HepG2 (cell line): ENCODE measurements at places on chromosomes 4 and X.

GRCh38 chr4:149896432-149896831 lies 80.8 kb upstream of the IQCM start:
- DNase-seq = no peak

GRCh38 chr4:53905941-53906377 lies 158.4 kb downstream of the CHIC2 start:
- peak; percentile 36 for DNase-seq

GRCh38 chr4:179601671-179602070 lies 2159.4 kb upstream of the AGA start:
- DNase-seq = no peak

- DNase-seq = peak; percentile 14
Measured at GRCh38 chrX:151151665-151152267, 24.6 kb upstream of the GPR50 start.

DNA sequence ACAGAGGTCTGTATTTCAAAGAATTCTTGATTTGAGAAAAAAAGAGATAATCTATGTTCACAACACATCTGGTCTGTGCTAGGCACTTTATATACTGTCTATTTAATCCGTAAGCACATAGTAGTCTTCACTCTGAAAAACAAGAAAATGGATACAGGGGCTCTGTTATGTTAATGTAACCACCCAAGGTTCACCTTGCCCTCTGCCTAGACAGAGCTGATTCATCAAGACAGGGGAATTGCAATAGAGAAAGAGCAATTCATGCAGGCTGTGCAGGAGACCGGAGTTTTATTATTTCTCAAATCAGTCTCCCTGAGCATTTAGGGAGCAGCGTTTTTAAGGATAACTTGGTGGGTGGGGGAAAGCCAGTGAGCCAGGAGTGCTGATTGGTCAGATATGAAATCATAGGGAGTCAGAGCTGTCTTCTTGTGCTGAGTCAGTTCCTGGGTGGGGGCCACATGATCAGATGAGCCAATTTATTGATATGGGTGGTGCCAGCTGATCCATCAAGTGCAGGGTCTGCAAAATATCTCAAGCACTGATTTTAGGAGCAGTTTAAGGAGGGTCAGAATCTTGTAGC lies 92.9 kb upstream of the TNIP3 start:
- DNase-seq = no peak

DNA sequence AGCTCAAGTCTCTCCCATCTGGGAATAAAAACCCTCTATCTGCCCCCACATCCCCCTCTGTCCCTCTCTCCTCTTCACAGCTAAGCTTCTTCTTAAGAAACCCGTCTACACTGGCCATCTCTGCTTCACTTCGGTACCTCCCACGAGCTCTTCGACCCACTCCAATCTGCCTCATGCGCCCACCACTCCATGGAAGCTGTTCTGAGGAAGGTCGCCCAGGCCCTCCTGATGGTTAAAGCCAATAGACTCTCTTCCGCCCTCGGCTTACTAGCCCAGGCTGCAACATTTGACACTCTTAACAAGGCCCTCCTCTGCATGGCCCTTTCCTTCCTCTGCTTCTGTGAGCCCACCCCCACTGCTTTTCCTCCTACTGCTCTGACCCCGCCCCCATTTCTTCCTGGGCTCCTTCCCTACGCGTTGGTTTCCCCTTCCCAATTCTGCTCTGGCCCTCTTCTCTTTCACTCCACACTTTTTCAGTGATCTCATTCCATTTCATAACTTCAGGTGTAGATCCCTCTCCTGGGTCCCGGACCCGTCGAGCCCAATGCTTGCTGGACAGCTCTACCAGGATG lies 11.8 kb downstream of the IQSEC2 start:
- DNase-seq = no peak

GRCh38 chr4:5957076-5957475 lies 61.2 kb downstream of the C4orf50 start:
- DNase-seq = no peak

DNA sequence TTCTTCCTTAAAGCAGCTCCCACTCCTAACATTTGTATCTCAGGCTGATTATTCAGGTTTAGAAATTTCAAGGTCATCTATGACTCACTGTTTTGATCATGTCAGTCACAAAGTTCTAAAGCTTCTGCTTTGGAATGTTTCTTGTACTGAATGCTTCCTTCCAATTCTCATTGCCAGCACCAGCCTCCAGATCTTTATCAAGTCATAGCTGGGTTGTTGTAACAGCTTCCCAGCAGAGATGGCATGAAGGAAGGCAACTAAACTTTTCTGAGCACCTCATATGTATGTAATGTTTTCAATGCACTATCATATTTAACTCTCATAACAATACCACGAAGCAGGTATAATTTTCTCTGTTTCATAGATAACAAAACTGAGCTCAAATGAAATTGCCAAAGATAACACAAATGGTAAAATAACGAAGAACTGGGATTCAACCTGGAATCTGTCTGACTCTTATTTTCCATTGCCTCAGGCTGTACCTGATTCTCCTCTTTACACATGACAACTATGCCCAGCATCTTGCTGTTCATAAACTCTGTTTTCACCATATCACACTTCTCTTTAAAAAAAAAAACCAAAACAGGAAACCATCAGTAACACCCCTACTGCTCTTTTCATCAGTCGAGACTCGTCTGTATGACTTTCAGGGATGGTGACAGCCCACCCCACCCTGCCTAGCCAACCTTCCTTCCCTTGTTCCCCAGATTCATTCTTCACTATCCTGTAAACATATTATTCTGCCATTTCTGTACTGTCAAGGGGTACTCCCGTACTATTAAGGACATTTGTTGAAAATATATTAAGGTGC lies 13.4 kb downstream of the TRPC3 start:
- DNase-seq = peak; percentile 12

GRCh38 chrX:151871244-151871643 lies 41.4 kb upstream of the MAGEA4 start:
- DNase-seq = peak; percentile 0

GRCh38 chrX:136525738-136526606 lies 6.0 kb upstream of the VGLL1 start:
- no peak for DNase-seq

- no peak for DNase-seq
Measured at GRCh38 chr4:37389366-37389765, 144.8 kb downstream of the NWD2 start.

GRCh38 chr4:76078033-76078613 lies 3.6 kb downstream of the ART3 start:
- DNase-seq = no peak

- DNase-seq = no peak
Measured at GRCh38 chrX:29617725-29618124, 597.6 kb upstream of the MAGEB2 start.

- no peak for DNase-seq
Measured at GRCh38 chrX:259692-260355, 21.4 kb upstream of the PLCXD1 start.

- DNase-seq = no peak
Measured at GRCh38 chr4:142817442-142817841, 28.7 kb downstream of the INPP4B start.

- DNase-seq = no peak
Measured at GRCh38 chr4:80586716-80587115, 251.2 kb downstream of the CFAP299 start.

GRCh38 chr4:89658701-89659024 lies 178.3 kb downstream of the SNCA start:
- no peak for DNase-seq

DNA sequence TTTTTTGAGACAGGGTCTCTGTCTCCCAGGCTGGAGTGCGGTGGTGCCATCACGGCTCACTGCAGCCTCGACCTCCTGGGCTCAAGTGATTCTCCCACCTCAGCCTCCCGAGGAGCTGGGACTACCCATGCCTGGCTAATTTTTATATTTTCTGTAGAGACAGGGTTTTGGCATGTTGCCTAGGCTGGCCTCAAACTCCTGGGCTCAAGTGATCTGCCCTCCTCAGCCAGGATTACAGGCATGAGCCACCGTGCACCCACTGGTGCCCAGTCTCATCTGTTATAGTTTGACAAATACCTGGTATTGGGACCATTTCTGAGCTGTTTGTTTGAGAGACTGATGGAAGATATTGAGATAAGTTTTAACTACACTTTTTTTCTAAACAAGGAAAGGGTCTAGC lies 57.5 kb upstream of the SMIM10 start:
- DNase-seq = no peak

DNA sequence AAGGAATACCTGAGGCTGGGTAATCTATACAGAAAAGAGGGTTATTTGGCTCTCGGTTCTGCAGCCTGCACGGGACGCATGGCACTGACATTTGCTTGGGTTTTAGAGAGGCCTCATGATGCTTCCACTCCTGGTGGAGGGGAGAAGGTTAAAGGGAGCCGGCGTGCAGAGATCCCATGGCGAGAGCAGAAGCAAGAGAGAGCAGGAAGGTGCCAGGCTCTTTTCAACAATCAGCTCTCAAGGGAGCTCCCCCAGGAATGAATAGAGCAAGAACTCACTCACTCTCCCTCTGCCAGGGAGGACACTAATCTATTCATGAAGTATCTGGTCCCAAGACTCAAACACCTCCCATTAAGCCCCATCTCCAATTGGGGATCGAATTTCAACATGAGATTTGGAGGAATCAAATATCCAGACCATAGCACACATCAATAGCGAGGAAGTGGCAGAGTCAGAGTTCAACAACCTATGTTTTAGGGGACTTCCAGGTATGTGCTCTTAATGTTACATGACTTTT lies 109.8 kb downstream of the SORBS2 start:
- no peak for DNase-seq

- DNase-seq = no peak
Measured at GRCh38 chr4:42515156-42515884, 118.0 kb downstream of the SHISA3 start.

DNA sequence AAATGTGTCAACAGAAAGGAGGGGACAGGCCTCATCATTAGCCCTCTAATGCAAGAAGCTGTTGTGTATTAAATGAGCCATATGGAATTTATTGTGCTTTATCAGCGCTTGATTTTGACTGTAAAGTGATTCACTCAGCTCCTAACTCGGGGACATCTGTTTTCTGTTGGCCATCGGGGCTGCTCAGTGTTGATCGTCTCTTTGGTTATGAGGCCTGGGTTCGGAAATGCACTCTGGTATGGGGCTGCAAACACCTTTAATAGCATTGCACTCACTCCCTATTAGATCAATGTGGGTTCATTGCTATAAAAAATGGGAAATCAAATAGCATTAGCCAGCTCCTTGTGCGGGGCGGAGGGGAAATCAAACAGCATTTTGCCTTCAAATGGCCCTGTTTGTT lies 6.4 kb downstream of the ARX start:
- DNase-seq = no peak

GRCh38 chr4:141569141-141569540 lies 67.2 kb upstream of the IL15 start:
- no peak for DNase-seq

DNA sequence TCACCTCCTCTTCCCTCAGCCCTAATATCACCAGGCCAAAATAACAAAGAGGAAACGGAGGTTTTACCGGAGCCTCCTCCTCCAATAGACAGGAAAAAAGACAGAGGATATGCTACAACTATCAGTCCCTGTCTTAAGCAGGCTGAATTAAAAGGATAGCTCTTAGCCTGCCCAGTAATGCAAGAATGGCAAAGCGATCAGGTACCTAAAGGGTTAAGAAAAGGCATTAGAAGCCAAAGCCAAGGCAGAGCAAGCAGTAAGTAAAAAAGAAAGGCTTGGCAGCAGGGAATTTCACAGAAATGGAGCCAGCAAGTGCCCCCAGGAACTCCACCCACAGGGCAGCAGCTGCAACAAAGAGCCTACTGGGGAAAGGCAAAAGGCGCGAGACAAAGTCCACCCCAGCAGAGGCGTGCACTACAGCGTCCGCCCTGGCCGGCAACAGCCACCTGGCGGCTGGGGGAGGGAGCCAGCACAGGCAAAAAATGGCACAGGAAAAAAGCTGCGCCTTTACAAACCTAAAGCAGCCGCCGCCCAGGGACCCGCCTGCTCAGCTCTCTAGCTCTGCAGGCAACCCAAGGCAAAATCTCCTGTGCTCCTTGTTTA lies 220.6 kb upstream of the ZC4H2 start:
- DNase-seq = peak; percentile 79

DNA sequence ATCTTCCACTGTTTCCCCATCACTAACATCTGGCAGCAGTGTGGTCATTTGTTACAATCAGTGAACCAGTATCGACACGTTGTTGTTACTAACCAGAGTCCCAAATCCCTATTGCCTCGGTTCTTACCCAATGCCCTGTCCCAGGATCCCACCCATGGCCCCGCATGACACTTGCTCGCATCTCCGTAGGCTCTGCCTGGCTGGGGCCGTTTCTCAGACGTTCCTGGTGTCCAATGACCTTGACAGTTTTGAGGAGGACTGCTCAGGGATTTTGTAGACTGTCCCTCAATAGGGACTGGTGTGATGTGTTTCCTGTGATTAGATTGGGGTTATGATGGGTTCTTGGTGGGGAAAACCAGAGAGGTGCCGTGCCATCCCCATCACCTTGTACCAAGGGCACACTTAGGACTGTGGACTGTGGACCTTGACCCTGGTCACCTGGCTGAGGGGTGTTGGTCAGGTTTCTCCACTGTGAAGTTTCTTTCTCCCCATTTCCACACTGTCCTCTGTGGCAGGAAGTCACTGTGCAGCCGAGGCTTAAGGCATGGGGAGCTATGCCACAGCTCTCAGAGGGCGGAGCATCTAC lies 108.4 kb downstream of the ADRA2C start:
- DNase-seq = no peak

DNA sequence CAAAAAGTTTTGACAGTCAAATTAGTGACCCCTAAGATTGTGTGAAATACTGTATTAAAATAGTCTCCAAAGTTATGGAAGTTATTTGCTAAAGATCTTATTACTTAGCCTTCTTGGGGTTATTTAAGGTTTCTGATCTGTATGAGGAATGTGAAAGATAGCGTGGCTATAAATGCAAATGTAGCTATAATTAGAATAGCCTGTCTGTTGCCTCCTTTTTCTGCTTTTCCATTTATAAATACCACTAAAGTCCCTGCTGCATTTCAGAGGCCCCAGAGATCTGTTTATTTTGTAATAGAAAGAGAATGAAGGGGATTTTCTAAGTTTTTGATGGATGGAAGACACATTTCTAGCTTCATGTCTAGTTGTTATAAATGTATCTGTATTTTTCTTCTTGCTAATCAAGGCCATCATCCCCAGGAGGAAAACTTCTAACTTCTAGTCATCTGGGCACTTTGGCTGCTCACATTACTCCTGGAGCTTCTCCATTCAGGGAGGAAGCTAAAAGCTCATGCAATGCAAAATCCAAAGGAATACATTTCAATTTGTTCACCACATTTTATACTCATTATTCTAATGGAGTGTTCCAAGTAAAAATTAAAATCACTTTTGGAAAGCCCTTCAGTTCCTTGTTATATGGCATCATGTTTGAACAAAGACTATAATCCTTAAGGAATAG lies 73.9 kb downstream of the INTS12 start:
- DNase-seq = no peak

- no peak for DNase-seq
Measured at GRCh38 chr4:71497078-71497477, 158.3 kb downstream of the SLC4A4 start.
